ENCODE measurements at places on chromosomes 3 and 15.
A peak's percentile ranks its signal among the peaks of the same experiment; 100 is the strongest.

GRCh38 chr15:50077651-50078050, 41.4 kb downstream of the ATP8B4 start:
- H3K27ac ChIP-seq: no peak overlapping the region
- no peak for DNase-seq
- H3K4me3 ChIP-seq: no peak overlapping the region
- H3K36me3 ChIP-seq: no peaks in the 10 kb centered on the region
- no peaks in the 10 kb centered on the region for H3K27me3 ChIP-seq

GRCh38 chr15:80989081-80989517, 520 bp downstream of the MESD start:
- H3K27ac ChIP-seq: peak overlapping the region; percentile 82
- no peaks in the 10 kb centered on the region for H3K4me1 ChIP-seq
- DNase-seq: no peak
- peak overlapping the region; percentile 89 for H3K4me3 ChIP-seq

DNA sequence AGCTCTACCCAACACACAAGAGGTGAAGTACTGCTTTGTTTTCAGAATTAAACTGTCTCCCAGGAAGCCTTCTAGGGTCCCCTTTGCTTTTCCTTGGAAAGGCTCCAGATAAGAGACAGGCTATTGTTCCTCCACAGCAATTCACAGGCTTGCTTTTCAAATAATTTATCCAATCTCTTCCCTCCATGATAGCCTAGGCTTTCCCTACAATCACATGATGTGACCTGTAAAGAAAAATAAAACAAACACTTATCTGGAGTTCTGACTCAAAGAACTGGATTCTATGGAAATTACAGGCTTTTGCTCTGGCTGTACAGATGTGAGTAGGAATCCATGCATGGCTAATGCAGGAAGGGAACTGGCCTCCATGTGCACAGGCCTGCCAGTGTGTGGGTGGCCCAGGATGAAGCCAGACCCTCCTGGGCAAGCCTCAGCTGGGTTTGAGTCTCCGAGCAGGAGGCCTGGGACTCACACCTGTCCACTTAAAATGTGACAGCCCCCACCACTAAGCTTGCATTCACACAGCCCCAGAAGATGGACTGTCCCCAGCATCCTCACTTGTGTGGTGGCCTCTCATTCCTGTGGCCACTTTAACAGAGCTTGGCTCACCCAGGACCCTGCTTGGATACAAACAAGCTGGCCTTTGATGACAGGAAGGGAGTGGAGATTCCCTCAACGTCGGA, 75.8 kb upstream of the LEKR1 start:
- H3K4me1 ChIP-seq: no peaks in the 10 kb centered on the region
- no peak for DNase-seq
- H3K36me3 ChIP-seq: no peaks in the 10 kb centered on the region
- peaks cover 2% of the 10 kb centered on the region for H3K27me3 ChIP-seq

DNA sequence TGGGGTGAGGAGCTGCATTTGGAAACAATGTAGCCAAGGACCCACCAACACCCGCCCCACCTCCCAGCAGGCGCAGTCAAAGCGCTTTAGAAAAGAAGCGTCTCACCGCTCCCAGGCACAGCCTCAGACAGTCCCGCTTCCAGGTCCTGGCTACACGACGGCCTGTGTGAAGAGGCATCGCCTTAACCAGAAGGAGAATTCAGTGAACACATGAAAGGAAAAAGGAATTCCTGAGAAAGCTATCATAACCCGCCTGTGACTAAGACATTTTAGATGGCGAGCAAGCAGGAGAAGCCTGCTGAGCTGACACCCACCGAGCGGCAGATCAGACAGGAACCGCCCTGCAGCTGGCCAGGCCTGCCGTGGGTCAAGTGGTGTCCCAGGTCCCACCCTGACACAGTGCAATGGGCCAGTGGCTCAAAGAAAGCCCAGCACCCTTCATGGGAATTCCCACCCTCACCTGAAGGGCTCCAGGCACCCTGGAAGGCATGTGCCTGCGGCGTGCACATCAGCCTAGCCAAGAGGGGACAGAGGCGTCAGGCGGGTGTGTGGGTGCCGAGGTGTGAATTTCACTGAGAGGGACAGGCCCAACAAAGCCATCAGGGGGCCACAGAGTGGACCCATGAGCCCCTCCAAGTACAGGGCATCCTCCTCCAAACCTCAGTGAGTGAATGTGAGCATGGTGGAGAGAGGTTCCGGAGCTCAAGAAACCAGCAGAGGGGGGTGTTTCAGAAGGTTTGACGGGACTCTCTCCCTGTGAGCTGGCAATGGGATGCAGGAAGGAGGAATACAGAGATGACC, 144.8 kb downstream of the NSMCE3 start:
- H3K27ac ChIP-seq: no peak overlapping the region
- no peaks in the 10 kb centered on the region for H3K27me3 ChIP-seq
- H3K4me1 ChIP-seq: no peaks in the 10 kb centered on the region
- DNase-seq: no peak
